Dermis blood vessel endothelial cell (primary cell): ENCODE measurements at places on chromosomes 12 and 14. TPM values are rescaled to one million over a fixed set of nuclear protein-coding genes. Genes with fewer than 3 reads are reported as not detected.

KRT7 gene
- total RNA-seq: 19.2 and 53.6 TPM in 2 replicates

OR5AU1 gene
- total RNA-seq: not detected in 2 replicates

CFAP251 gene
- total RNA-seq: 0.56 and 2.9 TPM in 2 replicates

INHBC gene
- total RNA-seq: not detected in 2 replicates

UNG gene
- 29.1 and 33.5 TPM in 2 replicates for total RNA-seq

RNF212B gene
- total RNA-seq: not detected in 2 replicates

NTN4 gene
- 469 and 711 TPM in 2 replicates for total RNA-seq

C12orf54 gene
- not detected in 2 replicates for total RNA-seq

SLCO1B1 gene
- total RNA-seq: not detected in 2 replicates

GARIN6 gene
- not detected in 2 replicates for total RNA-seq

DIP2B gene
- 44.1 and 44.6 TPM in 2 replicates for total RNA-seq

PAX9 gene
- total RNA-seq: 0.37 TPM in 1 of 2 replicates, not detected in the other

ZC2HC1C gene
- total RNA-seq: 0.34 and 0.84 TPM in 2 replicates

OAS1 gene
- total RNA-seq: 13.6 and 30.7 TPM in 2 replicates

GUCY2C gene
- total RNA-seq: not detected in 2 replicates

GCH1 gene
- total RNA-seq: 10.4 and 13.4 TPM in 2 replicates
